ENCODE measurements at places on chromosomes 7 and 10.

DNA sequence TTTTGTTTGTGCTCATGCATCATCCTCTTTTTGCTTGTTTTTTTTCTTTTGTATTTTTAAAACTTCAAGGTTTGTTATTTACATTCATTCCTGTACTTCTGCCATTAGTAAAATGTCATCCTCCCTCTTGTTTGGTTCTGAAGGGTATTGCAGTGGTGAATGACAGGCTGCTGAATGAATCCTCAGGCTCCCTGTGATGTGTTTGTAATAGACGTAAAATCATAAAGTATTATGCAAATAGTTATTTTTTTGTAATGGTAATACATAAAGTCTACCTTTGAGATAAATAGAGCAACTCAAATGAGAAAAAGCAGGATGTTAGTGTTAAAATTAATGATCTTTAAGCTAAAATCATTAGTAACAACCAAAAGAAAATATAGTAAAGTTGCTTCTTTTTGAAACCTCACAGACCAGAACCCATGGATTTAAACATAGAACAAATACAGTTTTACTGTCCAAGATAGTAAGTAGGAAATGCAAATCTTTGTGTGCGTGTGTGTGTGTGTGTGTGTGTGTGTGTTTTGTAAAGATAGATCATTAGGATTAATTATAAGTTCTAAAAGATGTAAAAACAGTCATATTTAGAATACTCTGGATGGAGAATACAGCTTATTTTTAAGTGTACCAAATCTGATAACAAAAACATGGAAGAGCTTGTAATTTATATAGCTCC lies 4.5 kb downstream of the GLCCI1 start:
- no peak for DNase-seq

DNA sequence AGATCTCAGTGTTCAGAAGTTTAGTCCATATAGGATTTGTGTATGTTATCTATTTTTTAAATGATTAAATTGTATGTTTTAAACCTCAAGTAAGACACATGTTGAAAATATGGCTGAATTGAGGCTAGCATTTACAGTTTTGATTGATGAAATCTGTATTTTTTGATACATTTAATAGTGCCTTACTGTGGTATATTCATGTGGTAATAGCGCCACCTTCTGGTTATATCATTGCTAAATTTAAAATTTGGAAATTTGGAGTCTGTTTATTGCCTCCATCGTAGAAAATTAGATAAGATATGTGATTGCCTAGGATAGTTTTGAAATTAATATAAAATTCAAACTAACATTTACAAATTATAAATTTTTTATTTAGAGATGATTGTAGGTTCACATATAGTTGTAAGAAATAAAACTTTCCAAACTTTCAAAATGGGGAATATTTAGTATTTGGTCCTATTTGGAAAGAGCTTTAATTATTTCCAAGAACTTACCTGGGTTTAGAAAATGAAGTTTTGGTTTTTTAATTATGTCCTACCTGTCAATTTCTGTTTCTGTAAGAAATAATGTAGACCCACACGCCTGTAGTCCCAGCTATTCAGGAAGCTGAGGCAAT lies 19.1 kb upstream of the ARMS2 start:
- no peak for DNase-seq

GRCh38 chr7:98334081-98334480 lies 52.6 kb downstream of the BRI3 start:
- no peak for DNase-seq

- DNase-seq: no peak
Measured at GRCh38 chr7:115474137-115474536, 552.2 kb downstream of the MDFIC start.

DNA sequence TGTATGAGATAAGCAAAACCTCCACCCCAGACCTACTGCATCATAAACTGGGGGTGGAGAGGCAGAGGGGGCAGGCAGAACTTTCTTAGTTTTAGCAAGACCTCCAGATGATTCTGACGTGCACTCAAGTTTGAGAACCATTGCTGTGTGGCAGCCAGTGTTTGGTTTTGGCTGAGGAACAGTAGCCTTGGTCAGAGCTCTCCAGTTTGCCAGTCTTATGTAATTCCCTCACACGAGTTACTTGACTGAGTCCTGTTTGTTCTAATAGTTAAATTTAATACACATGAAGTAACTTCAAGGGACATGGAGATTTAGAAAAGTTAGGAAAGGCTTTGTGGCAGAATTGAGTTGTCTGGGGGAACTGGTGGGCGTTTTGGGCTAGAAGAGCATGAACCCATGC lies 38.5 kb downstream of the GARS1 start:
- no peak for DNase-seq

GRCh38 chr7:123569352-123570010 lies 11.9 kb upstream of the NDUFA5 start:
- no peak for DNase-seq

GRCh38 chr7:123745437-123745836 lies 3.4 kb downstream of the WASL start:
- no peak for DNase-seq

DNA sequence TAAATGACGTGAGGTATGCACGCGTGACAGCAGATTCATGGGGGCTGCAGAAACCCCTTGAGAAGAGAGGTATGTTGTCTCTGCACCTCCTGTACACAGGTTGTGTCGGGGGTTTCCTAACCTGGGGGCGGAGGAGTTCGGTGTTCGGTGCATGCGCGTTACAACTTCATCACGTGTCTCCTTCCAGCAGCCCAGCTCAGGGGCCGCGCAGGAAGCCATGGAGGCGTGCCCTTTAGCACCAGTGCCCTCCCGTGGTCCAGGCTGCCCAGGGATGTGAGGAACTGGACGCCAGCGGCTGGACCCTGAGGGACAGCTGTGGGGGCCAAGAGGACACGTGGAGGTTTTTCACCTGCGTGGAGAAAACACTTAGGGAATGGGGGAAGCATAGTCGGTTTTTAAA lies 186.4 kb downstream of the EBF3 start:
- DNase-seq: no peak

- DNase-seq: no peak
Measured at GRCh38 chr10:97546456-97547270, 25.9 kb upstream of the ANKRD2 start.

GRCh38 chr7:134462337-134462925 lies 3.5 kb upstream of the AKR1B1 start:
- no peak for DNase-seq

DNA sequence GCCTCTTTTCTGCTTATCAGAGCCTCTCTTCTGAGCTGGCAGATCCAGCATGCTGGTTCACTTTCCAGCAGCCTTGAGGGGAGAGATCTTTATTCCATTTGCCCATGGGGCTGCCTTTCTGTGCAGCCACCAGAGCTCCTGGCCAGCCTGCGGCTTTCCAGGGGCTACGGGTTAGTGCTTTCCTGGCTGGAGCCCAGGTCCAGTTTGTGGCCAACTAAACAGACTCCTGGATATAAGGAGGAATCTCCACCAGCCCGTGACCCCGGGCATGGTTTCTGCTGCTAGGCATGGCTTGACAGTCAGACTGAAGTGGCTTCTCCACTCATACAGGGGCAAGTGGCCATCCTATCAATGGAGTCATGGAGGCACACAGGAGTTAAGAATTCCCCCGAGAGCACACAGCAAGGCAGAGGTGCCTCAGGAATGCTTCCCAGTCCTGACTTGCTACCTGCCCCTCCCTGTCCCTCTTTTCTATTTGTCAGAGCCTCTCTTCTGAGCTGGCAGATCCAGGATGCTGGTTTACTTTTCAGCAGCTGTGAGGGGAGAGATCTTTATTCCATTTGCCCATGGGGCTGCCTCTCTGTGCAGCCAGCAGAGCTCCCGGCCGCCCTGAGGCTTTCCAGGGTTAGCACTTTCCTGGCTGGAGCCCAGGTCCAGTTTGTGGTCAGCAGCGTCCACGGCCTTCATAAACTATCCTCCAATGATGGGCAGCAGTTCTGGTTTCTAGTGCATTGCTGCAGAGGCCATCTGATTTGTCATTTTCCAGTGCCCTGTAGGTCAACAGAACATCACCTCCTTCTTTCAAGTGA lies 35.9 kb downstream of the TSPAN15 start:
- DNase-seq: no peak

- no peak for DNase-seq
Measured at GRCh38 chr7:35480806-35481205, 214.1 kb downstream of the HERPUD2 start.

DNA sequence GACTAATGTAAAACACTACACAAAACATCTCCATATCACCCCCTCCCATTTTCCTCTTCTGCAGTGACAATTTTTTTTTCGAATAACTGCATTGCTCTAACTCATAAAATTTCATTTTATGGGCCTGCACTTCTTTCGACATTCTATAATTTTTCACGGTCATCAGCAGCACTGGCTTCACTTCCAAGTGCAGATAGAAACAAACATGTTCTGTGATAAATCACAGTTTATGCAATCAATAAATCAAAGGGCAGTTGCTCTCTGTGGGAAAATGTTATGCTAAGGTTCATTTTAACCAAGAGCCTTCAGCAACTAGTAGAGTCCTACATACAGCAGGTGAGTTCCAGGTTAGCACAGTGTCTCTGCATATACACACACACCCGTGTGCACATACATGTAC lies 100.1 kb downstream of the GPAM start:
- no peak for DNase-seq

- DNase-seq: no peak
Measured at GRCh38 chr10:95664543-95664942, 8.0 kb upstream of the ALDH18A1 start.

GRCh38 chr7:29859524-29860185 lies 53.3 kb downstream of the WIPF3 start:
- no peak for DNase-seq

DNA sequence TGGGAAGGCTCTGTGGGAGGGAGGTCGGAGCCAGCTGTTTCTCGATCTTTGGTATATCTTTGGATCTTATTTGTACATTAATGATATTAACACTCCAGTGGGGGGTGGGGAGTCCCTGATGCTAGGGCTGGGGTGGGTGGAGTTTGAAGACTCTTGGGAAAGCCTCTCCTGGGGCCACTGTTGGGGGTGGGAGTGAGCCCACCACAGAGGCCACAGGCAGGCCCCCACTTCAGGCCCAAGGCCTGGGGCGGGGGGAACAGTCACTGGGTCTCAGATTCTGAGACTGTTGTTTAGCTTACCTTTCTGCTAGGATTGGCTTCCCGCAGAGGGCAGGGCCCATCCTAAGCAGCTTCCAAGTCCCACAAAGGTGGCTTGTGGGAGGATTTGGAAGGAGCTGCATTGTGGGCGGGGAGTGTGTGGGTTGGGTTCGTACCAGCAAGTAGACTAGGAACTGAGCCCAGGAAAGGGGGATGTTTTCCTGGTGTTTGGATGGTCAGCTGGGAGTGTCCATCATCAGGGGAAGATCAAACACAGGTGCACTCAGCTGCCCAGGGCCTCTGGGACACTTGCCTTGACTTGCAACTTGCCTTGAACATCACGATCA lies 11.9 kb downstream of the YKT6 start:
- no peak for DNase-seq

- DNase-seq: no peak
Measured at GRCh38 chr10:60817398-60817805, 39.1 kb downstream of the CDK1 start.

GRCh38 chr10:110305767-110306451 lies 1.2 kb upstream of the SMNDC1 start:
- no peak for DNase-seq

- DNase-seq: no peak
Measured at GRCh38 chr10:24206334-24206733, 2.6 kb upstream of the KIAA1217 start.

- DNase-seq: no peak
Measured at GRCh38 chr7:25552998-25553397, 324.7 kb upstream of the NPVF start.

DNA sequence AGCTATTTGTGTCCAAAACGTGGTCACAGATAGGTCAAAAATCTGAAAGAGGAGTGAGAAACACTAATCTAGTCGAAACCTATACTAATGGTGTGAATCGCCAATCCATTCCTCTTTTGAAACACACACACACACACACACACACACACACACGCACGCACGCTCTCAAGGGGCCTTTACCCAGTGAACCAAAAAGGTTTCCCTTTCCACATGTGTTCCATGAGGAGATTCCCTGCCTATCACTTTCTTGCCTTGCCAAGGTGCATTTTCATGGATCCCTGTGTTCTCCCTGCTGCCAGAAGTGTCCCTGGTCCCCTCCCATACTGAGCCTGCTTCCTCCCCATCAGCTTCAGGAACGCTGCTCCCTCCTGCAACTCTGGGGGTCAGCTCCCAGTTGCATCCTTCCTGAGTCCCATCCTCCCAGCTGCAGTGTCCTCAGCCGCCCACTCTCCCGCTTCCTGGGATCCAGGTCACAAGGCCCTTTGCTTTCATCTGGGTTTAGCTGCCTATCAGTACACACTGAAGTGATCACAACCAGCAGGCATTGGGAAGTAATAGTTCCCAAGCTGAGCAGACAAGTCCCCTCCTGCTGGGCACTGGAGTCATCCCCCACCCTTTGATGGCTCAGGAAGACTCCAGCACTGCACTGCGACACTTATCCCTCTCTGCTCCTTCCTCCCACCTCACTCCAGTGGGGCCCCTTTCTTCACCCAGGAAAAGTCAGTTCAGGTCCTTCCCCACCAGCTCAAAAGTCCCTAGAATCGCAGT lies 49.2 kb upstream of the KCNMA1 start:
- no peak for DNase-seq

- no peak for DNase-seq
Measured at GRCh38 chr7:41256186-41256945, 446.5 kb downstream of the INHBA start.

DNA sequence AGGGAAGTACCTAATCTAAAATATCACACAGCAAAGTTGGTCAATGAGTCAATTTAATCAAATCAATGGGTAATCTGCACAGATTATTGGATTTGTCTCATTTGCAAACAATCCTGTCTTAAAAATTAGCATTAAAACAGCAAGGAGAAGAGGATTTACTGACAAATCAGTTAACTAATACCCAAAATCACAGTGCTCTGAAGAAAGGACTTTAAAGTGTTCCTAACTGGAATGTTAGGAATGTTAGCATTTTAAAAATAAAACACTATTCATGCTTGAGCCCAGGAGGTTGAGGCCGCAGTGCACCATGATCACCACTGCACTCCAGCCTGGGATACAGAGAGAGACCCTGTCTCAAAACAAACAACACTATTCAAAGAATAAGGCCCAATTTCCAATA lies 83.1 kb downstream of the CHCHD3 start:
- no peak for DNase-seq

DNA sequence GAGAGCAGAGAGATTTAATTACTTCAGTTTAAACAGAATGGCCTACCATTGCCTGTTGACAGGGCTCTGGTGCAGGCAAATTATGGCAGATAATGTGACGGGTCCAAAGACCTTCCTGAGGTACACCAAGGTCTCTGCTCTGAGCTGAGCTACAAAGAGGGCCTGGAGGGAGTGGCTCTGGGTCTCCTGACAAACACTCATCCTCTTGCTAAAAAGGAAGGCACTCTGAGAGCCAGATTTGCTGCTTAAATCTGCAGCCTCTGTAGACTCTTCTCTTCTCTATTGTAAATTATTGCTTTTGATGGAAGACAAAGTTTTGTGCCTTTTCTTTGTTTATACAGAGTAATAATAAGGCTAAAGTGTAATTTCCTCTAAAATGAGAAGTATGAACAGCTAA lies 529.5 kb upstream of the FZD8 start:
- no peak for DNase-seq

- no peak for DNase-seq
Measured at GRCh38 chr10:62437696-62438095, 63.5 kb downstream of the ZNF365 start.

Measured in activated naive CD4-positive, alpha-beta T cell (primary cell).